ENCODE measurements at places on chromosomes 2 and 18. TPM values are rescaled to one million over a fixed set of nuclear protein-coding genes. Genes with fewer than 3 reads are reported as not detected.

GRCh38 chr2:37282746-37283145 is 41.9 kb downstream of the PRKD3 start:
- H3K27ac ChIP-seq, result no peak overlapping the region
- no peaks in the 10 kb centered on the region for H3K4me1 ChIP-seq
- peaks cover 4% of the 10 kb centered on the region for H3K36me3 ChIP-seq
- H3K27me3 ChIP-seq, result no peaks in the 10 kb centered on the region
- H3K4me3 ChIP-seq, result no peak overlapping the region

DNA sequence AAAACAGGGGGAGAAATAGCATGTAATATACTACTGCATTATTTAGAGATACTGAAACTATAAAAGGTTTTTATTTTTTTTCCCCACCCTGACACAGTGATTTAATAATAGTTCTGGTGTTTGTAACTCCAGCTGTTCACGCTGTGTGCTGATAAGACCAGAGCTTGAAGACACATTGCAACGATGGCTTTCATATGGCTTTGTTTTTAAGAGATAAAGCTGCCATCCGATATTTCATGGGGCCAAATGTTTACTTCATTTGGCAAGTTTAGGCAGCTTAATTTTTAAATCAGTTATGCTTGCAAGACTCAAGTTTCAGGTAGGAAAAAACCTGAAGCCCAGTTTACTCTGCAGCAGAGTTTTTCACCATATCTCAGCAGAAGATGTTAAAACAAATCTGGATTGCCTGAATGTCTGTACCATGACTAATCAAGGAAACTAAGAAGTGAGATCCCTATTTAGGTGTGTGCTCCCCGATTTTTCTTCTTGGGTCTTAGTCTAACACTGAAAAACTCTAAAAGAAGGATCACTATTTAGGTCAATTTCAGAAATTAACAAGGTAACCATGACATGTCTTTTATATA is 508.6 kb downstream of the PARD3B start:
- H3K4me1 ChIP-seq, result peaks cover 28% of the 10 kb centered on the region
- H3K4me3 ChIP-seq, result no peak overlapping the region
- no peaks in the 10 kb centered on the region for H3K27me3 ChIP-seq
- no peak for DNase-seq
- no peak overlapping the region for H3K27ac ChIP-seq

DNA sequence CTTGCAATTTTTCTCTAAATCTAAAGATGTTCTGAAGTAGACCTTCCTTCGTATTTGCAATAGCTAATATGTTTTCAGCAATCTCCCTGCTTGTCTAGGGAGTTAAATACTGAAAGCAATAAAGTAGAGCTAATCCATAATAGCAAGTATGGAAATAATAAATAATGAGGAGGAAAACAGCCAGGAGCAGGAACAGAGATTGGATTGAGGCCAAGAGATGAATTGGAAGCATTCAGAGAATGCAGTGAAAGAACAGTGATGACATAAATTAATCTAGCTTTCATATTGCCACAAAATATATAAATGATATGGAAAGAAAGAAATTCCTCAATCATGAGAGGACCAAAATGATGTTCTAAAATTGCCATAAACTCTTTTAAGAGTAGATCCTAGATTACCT is 679.7 kb downstream of the METTL4 start:
- no peaks in the 10 kb centered on the region for H3K4me1 ChIP-seq
- H3K36me3 ChIP-seq, result no peaks in the 10 kb centered on the region
- no peak overlapping the region for H3K27ac ChIP-seq
- DNase-seq, result no peak

DNA sequence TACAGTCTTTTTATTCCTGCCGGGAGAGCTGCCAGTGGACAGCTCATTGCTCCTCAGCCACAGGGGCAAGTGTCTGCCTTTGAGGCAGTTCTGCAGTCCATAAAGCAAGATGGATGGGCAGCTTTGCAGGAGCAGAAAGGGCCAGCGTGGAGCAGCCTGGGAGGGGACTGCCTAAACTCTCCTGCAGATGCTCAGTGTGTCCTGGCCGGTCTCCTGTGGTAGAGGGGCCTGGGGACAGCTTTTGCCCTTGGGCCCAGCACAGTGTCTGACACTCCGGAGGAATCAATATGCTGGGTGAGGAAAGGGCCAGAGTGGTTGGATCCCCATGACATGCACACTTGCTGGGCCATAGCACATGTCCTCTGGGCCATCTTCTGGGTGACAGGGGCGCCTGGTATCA is 65.7 kb upstream of the DAPL1 start:
- peaks cover 5% of the 10 kb centered on the region for H3K4me1 ChIP-seq
- DNase-seq, result no peak
- H3K36me3 ChIP-seq, result no peaks in the 10 kb centered on the region
- H3K27ac ChIP-seq, result no peak overlapping the region

GRCh38 chr2:176565641-176566323 is 296.5 kb downstream of the MTX2 start:
- H3K27ac ChIP-seq, result no peak overlapping the region
- no peak overlapping the region for H3K4me3 ChIP-seq
- peaks cover 56% of the 10 kb centered on the region for H3K27me3 ChIP-seq
- H3K4me1 ChIP-seq, result no peaks in the 10 kb centered on the region
- H3K36me3 ChIP-seq, result no peaks in the 10 kb centered on the region

DNA sequence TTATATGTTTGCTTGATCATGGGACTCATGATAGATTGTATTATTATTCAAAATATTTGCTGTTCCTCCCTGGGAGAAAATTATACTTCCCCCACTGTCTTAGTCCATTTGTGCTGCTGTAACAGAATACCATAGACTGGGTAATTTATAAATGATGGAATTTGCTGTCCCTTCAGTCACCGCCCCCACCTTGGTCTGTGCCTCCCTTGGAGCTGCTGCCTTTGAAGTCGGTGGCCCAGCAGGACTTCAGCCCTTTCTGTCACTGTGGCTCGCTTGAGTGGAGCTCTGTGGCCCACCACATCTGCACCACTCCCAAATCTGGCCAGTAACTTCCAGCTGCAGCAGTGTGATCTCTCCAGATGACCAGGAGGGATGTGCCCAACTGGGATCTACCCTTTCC is 200.8 kb downstream of the AGPS start:
- H3K36me3 ChIP-seq, result no peaks in the 10 kb centered on the region
- H3K4me3 ChIP-seq, result no peak overlapping the region
- H3K4me1 ChIP-seq, result no peaks in the 10 kb centered on the region
- peaks cover 12% of the 10 kb centered on the region for H3K27me3 ChIP-seq
- DNase-seq, result no peak
- no peak overlapping the region for H3K27ac ChIP-seq

- no peaks in the 10 kb centered on the region for H3K36me3 ChIP-seq
- H3K4me1 ChIP-seq, result peaks cover 5% of the 10 kb centered on the region
- peaks cover 22% of the 10 kb centered on the region for H3K27me3 ChIP-seq
- DNase-seq, result no peak
Observed at GRCh38 chr18:47798366-47798765, 132.1 kb downstream of the SMAD2 start.

DNA sequence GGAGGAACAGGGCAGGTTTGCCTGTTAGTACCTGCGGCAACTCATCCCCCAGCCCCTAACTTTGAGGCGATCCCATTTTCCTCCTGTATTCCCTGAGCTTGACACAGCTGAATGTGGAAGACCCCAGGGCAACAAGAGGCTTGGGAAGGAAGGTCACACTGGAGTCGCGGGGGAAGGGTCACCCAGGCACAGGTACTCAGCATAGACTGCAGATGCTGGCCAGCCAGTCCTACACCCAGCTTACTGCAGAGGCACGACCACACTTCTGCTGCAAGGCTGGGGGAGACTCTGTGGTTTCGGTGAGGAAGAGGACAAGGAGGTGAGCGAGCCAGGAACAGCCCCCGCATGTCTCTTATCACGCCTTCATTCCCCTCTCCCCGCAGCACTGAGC is 91.5 kb downstream of the MALT1 start:
- DNase-seq, result no peak
- H3K4me1 ChIP-seq, result peaks cover 29% of the 10 kb centered on the region
- no peak overlapping the region for H3K4me3 ChIP-seq
- no peaks in the 10 kb centered on the region for H3K36me3 ChIP-seq
- no peak overlapping the region for H3K27ac ChIP-seq

DNA sequence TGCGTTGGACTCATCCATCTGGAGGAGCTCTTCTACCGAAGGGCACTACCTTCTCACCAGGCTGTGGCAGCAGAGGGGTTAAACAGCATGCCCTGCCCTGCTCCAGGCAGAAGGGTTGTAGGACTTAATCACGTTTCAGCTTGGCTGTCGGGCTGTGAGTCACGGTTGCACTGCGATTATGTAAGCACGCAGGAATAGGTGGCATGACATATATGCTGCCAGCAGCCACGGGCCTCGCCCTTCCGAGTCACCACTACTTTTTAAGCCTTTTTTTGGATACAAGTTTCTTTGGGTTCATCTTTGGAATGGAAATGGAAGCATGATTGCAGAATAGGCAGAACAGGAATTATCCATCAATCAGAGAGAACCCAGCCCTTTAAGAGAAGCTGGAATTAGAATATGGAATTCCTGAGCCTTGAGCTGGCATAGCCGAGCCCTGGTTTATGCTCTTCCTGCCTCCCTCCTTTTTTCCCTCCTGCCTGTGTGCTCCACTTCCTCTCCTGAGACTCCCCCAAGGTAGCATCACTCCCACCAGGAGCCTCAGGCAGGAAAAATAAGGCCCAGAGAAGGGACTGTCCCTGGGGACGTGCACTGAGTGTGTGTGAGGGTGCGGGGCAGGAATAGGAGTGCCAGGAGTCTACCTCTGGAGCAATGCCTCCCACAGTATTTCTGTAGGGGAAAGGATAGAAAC is 86.8 kb downstream of the SEMA4F start:
- H3K27ac ChIP-seq, result no peak overlapping the region
- H3K4me1 ChIP-seq, result no peaks in the 10 kb centered on the region
- H3K36me3 ChIP-seq, result peaks cover 7% of the 10 kb centered on the region
- no peak overlapping the region for H3K4me3 ChIP-seq
- H3K27me3 ChIP-seq, result no peaks in the 10 kb centered on the region
- DNase-seq, result no peak

- H3K4me1 ChIP-seq, result peaks cover 8% of the 10 kb centered on the region
- no peak overlapping the region for H3K27ac ChIP-seq
- peaks cover 54% of the 10 kb centered on the region for H3K27me3 ChIP-seq
- no peaks in the 10 kb centered on the region for H3K36me3 ChIP-seq
Observed at GRCh38 chr2:126971162-126971480, 72.4 kb downstream of the TEX51 start.

- H3K27ac ChIP-seq, result no peak overlapping the region
- DNase-seq, result no peak
- no peaks in the 10 kb centered on the region for H3K4me1 ChIP-seq
- H3K27me3 ChIP-seq, result peaks cover 22% of the 10 kb centered on the region
Observed at GRCh38 chr2:68024450-68024849, 38.4 kb downstream of the C1D start.

DNA sequence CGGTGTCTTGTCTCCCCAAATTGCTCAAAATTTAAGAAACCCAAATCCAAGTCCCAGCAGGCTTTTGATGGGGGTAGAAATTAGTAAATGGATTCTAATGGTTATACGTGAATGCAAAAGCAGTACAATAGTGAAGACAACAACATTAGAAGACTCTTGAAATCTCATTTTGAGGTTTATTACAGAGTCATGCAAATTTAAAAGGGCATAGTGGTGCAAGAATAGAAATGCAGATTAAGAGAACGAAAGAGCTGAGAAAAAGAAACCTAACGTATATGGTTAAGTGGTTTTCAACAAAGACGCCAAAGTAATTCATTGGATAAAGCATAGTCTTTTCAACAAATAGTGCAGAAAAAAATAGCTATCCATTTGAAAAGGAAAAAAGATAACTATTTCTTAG is 33.2 kb upstream of the CXXC1 start:
- no peaks in the 10 kb centered on the region for H3K27me3 ChIP-seq
- H3K4me1 ChIP-seq, result peaks cover 13% of the 10 kb centered on the region
- H3K27ac ChIP-seq, result no peak overlapping the region

DNA sequence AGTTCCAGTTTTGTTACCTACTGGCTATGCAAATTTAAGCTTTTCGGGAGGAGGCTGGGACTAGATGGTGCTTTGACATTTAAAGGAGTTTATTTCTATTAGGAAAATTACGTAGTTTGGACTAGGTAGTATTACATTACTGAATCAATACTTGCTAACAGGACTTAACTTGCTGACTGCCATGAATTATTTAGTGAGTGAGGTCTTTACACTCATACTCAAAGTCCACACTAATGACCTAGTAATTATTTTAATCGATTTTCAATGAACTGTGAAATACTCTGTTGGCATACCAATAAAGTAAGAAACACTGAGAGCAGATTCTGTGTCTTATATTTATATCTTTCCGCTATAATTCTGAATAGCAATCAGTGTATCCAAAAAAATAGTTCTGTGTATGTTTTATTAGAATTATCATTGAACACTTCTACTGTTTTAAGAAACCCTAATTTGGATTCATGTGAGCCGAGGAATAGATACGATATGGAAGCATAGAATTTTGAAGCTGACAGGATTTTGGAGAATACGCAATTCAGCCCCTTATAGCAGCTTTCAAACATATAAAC is 55.0 kb downstream of the CHST9 start:
- no peaks in the 10 kb centered on the region for H3K4me1 ChIP-seq
- H3K27me3 ChIP-seq, result no peaks in the 10 kb centered on the region
- no peak for DNase-seq
- H3K27ac ChIP-seq, result no peak overlapping the region
- H3K4me3 ChIP-seq, result no peak overlapping the region
- H3K36me3 ChIP-seq, result no peaks in the 10 kb centered on the region

DNA sequence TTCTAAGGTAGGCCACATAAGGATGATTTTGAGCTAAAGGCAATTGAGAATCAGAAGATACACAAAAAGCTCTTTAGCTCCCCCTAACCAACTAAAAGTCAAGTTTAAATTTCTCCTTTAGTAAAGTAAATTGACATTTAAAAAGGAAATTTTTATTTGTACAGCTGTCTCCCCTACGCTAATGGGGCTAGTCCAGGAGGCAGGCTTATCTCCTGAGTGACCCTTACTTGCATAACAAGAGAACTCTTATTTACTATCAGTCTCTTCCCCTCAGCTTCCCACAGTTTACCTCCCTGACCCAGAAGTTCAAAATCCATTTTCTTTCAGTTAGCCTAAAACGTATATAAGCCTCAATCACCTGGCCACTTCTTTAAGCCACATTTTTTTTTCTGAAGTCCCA is 1002.8 kb upstream of the NRXN1 start:
- no peak for DNase-seq
- H3K27me3 ChIP-seq, result no peaks in the 10 kb centered on the region
- no peaks in the 10 kb centered on the region for H3K36me3 ChIP-seq
- no peak overlapping the region for H3K4me3 ChIP-seq

DNA sequence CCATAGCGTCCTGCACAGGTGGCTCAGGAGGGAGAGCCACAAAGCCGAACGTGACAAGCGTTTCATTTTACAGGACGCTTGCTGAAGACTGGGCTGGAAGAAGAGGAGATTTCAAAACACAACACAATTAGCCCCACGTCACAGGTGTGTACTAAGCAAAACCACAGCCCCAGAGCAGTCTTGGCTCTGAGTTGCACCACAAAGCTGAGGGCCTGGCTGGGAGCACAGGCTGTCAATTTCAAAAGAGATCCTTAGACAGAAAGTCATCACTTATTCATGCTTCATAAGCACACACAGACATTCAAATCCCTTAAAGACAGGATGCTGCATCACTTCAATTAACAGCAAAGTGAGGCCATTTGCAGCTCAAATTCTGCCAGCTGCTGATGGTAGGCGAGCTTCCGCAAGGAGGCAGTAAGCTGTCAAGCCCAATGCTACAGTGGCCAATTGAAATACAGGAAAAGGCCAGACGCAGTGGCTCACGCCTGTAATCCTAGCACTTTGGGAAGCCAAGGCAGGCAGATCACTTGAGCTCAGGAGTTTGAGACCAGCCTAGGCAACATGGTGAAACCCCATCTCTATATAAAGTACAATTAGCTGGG is 79.6 kb downstream of the SKA1 start:
- H3K27ac ChIP-seq, result no peak overlapping the region
- no peaks in the 10 kb centered on the region for H3K4me1 ChIP-seq
- peaks cover 21% of the 10 kb centered on the region for H3K27me3 ChIP-seq
- no peaks in the 10 kb centered on the region for H3K36me3 ChIP-seq
- DNase-seq, result no peak

Gene DSC2
- total RNA-seq, result not detected

Gene TM4SF20
- not detected for total RNA-seq

Gene ABCG5
- not detected for total RNA-seq

Gene PSMA8
- total RNA-seq, result 1.9 TPM

Gene DLGAP1
- total RNA-seq, result 0.51 TPM
